ENCODE measurements at places on chromosomes 16 and 17.

DNA sequence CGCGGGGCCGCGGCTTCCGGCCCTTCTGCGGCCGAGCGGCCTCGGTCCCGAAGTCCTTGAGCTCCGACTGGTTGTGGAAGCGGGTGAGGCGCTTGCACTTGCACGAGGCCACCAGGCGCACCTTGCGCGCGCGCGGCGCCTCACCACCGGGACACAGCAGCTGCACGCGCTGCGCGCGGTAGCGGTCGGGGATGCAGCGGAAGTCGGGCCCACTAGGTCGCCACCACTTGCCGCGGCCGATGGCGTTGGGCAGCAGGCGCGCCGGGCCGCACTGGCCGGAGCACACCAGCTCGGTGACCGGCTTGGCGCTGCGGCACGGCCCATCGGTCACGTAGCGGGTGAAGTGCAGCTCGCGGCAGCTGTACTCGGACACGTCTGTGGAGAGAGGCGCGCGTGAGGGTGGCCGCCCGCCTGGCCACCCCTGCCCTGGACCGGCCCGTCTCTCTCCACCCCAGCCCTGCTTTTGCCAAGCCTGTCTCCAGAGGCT, 3.2 kb downstream of the SOST start:
- no peak for DNase-seq

DNA sequence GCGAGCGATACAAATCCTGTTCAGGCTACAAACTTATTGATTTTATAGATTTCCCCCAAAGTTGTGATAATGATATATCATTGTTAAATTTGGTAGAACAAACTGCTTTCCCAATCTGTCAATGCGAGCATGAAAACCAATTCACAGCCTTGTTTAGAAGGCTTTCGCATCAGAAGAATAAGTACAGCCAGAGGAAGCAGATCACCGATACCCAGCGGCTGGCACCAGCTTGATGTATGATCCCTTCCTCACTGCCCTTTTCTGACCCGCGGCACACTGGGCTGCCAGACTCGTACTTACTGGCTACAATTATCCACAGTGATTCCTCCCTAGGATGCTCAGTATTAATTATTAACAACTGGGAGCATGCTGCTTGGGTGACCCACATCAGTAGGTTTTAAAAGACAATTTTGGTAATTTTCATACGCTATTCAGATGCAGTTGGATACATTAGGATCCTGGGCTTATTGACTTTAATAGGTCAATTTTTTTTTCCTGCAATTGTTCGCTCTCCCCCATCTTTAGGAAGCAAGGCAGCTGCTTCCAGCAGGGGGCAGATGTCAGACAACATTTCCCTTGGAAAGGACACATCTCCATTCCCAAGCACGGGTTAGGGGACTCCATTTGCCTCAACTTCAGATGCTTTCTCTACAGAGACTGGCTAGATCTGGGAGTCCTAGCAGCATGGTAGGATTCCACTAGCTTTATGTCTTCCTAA, 582.7 kb upstream of the PSMD7 start:
- DNase-seq: peak; percentile 50

GRCh38 chr16:74896389-74897370, 88.2 kb downstream of the WDR59 start:
- peak; percentile 44 for DNase-seq

- DNase-seq: peak; percentile 37
Measured at GRCh38 chr16:72013389-72013788, 4.8 kb downstream of the DHODH start.
